Neuronal stem cell (in vitro differentiated cells): ENCODE measurements at places on chromosomes 11 and 22.

DNA sequence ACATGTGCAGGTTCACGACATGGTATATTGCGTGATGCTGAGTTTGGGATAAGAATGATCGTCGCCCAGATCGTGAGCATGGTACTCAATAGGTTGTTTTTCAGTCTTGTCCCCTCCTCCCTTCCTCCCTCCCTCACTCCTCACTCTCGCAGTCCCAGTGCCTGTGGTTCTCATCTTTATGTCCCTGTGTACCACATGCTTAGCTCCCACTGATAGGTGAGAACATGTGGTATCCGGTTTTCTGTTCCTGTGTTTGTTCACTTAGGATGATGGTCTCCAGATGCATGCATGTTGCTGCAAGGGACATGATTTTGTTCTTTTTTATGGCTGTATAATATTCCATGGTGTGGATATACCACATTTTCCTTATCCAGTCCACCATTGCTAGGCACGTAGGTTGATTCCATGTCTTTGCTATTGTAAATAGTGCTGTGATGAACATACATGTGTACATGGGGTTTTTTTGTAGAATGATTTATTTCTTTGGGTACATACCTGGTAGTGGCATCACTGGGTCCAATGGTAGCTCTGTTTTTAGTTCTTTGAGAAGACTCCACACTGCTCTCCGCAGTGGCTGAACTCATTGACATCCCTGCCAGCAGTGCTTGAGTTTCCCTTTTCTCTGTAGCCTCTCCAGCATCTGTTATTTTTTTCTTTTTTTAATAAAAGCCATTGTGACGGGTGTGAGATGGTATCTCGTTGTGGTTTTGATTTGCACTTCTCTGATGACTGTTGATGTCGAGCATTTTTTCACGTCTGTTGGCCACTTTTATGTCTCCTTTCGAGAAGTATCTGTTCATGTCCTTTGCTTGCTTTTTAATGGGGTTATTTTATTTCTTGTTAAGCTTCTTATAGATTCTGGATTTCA lies 16.4 kb downstream of the ZBED4 start:
- no peak for DNase-seq

- no peak for DNase-seq
These were observed 87.2 kb downstream of the MYO18B start for GRCh38 chr22:25829237-25829636.

DNA sequence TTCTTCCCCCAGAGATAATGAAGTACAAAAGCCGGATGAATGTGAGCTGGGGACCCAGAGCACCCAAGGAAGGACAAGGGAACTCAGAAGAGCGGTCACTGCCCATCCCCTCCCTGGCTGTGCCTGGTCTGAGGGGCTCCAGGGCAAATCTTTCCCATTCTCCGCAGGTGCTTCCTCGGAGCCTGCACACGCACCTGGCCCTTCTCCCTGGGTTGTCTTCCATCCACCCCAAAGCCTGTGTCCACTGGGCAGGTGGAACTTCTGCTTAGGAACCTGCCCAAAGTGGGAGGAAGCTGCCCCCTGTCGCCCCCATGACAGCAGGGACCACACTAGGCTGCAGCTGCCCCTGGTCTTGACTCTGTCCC lies 121.0 kb upstream of the FGF3 start:
- DNase-seq: no peak

GRCh38 chr22:24827296-24827695 lies 21.3 kb downstream of the SGSM1 start:
- DNase-seq: no peak

GRCh38 chr22:26428515-26429457 lies at the start of gene ASPHD2:
ASPHD2 (plus strand) TSS chr22:26429260; CDS start chr22:26433616, 4,356 bp downstream.
- peak; percentile 70 for DNase-seq
